Lower lobe of right lung (tissue), 2 donors: ENCODE measurements at places on chromosomes 16 and 17. TPM values are rescaled to one million over a fixed set of nuclear protein-coding genes. Genes with fewer than 3 reads are reported as not detected.
A peak's percentile ranks its signal among the peaks of the same experiment; 100 is the strongest.

The IFI35 gene
- total RNA-seq, result 61.5 TPM

The PDILT gene
- total RNA-seq, result not detected

The EFCAB5 gene
- total RNA-seq, result 1.8 TPM

The ANKS3 gene
- total RNA-seq, result 20.6 TPM

The ZDHHC1 gene
- 18.9 TPM for total RNA-seq

The SEZ6L2 gene
- 10.7 TPM for total RNA-seq

The GAS2L2 gene
- total RNA-seq, result 3.1 TPM

The MAP2K6 gene
- 6.3 TPM for total RNA-seq

DNA sequence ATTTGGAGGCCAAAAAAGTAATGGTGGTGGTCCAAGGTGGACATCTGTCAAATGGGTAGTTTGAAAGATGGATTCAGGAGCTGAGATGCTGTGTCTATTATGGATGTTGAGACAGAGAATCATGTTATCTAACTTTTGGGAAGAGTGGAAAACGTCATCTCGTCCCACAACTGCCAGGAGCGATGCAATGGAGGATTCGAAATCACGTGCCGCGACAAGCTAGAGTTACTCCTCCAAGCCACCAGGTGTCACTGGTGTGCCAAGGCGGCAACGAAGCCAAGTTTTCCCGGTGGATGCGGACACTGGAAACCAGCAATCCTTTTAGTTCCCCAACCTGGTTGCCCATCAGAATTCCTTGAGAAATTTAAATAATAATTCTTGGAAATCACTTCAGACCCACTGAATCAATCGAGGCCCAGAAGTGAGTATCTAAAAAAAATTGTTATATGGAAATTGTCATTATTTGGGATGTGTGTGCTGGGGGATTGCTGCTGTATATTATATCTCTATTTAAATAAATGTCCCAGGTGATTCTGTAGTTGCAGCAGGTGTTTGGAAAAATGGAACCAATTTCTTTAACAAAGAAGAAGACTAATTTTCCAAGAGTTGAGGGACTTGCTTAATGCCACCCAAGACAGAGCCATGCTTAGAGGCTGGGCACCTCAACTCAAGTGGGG is 206.1 kb downstream of the HAPSTR1 start:
- H3K27me3 ChIP-seq, result no peaks in the 10 kb centered on the region
- no peak overlapping the region for H3K4me3 ChIP-seq
- H3K27ac ChIP-seq, result no peak overlapping the region
- H3K4me1 ChIP-seq, result no peaks in the 10 kb centered on the region

- no peaks in the 10 kb centered on the region for H3K27me3 ChIP-seq
- DNase-seq, result no peak
- H3K4me3 ChIP-seq, result no peak overlapping the region
- no peaks in the 10 kb centered on the region for H3K36me3 ChIP-seq
- no peaks in the 10 kb centered on the region for H3K4me1 ChIP-seq
These were observed 179.1 kb upstream of the CACNG5 start for GRCh38 chr17:66655861-66656260.

DNA sequence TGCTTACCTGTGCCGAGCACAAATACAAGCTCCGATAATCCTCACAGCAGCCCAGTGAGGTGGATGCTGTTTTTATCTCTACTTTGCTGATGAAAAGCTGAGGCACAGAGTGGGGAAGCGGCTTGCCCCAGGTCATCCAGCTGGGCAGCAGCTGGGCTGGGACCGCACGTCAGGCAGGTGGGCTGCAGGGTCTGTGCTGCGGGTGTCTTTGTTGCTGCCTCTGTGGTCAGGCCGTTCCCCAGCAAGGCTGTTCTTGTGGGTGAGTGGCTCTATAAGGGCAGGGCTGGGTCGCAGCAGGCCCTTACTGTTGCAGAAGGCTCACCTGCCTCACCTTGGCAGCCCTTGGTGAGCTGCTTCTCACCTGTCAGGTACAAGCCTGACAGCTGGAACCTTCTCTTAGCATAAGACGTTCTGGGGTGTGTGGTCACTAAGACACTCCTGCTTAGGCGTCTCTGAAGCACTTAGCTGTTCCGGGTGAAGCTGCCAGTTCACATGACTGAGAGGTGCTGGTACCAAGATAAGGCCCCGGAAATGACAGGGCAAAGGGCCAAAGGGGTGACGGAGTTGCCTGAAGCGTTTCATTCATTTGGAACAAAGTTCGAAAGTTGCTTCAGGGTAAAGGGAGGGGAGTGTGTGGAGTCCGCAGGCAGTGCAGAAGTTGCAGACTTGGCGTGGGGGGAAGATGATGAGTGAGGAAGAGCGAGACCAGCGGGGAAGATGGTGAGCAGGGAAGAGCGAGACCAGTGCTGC is 17.4 kb downstream of the IRF8 start:
- peaks cover 22% of the 10 kb centered on the region for H3K36me3 ChIP-seq
- DNase-seq, result peak; percentile 90
- H3K4me3 ChIP-seq, result no peak overlapping the region
- no peaks in the 10 kb centered on the region for H3K27me3 ChIP-seq

DNA sequence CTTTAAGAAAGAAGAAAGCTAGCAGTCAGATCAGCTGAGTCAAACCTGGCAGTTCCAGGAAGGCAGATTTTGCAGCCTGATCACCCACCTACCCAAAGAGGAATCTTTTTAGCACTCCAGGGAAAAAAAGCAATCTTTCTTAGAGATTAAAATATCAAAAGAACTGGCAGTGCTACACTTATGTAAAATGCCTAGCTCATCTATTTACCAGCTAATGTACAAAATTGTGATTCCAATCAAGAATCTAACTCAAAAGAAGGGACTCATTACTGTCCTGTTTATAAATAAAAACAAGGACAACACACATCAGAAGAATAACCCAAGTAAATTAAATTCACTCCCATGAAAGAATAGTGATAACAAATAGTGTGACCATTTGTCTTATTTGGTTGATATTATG is 222.4 kb upstream of the ERCC4 start:
- H3K36me3 ChIP-seq, result no peaks in the 10 kb centered on the region
- H3K27ac ChIP-seq, result no peak overlapping the region
- no peak for DNase-seq
- no peak overlapping the region for H3K4me3 ChIP-seq
- H3K27me3 ChIP-seq, result no peaks in the 10 kb centered on the region

DNA sequence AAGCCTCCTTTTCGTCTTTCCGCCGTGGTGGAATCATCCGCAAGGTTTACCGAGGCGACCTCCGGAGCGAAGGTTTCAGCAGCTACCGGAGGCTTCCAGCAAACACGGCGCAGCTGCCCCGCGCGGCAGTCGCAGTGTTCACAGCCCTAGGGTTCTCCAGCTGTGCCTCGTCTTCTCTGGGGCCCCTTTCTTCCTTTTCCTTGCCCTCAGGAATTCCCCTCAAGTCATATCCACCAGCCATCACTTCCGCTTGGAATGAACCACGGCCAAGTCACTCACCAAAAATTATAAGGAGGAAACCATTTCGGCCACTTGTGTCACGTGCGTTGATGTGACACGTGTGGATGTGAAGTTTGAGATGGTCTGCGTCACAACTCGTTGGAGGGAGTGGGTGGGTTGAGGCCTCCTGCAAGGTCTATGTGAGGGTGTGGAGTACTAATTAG is 636 bp upstream of the ERN1 start:
- peak overlapping the region; percentile 81 for H3K4me3 ChIP-seq
- no peaks in the 10 kb centered on the region for H3K27me3 ChIP-seq
- H3K4me1 ChIP-seq, result peaks cover 34% of the 10 kb centered on the region
- no peaks in the 10 kb centered on the region for H3K36me3 ChIP-seq
- DNase-seq, result peak; percentile 61

DNA sequence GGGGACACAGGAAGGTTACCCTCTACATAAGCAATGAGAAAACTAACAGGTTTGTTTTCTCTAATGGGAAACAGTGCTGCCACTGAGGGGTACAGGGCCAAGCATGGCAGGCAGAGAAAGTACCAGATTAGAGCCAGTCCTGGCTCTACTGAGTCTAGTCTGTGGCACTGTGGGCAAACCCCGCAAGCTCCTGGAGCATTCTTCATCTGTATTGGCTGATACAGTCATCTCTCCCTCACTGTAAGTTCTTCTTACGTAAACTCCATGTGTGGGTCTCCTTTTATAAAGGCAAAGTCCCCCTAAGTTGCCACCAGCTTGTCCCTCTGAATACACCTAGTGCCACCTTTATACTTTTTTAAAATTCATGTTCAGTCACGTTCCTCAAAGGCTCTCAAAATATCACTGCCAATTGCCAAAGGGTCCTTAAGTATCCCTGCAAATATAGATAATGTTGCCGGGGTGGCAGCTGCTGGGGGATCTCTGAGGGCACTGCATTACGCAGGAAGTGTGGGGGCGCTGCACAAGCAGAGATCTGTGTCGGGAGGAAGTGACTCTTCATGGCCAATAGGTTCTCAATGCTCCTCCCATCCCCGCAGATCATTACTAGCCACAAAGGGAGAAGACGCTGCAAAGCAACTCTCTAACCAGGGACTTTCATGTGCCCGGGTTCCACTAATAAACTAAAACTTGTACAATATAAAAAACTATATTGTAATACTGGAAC is 18.8 kb downstream of the XPO6 start:
- no peaks in the 10 kb centered on the region for H3K27me3 ChIP-seq
- peaks cover 56% of the 10 kb centered on the region for H3K4me1 ChIP-seq
- DNase-seq, result peak; percentile 58
- peak overlapping the region; percentile 69 for H3K27ac ChIP-seq
- H3K4me3 ChIP-seq, result peak overlapping the region; percentile 1

DNA sequence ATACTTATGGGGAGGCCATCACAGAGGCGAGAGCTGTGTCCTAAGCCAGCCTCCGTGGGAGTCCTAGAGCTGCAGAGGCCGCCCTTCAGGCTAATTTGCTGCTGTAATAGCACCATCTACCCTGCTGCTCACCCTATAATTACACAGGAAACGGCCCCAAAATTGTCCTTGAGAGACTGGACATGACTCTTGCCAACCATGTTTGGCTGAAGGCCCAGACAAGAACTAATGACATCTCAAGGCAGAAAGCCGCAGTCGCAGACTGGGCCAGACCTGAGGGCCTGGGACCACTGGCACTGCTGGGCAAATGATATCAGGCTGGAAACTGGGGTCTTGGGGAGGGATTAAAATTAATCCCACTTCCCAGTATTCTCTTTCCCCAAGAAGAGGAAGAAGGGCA is 24.1 kb downstream of the PSMD7 start:
- DNase-seq, result no peak
- peaks cover 6% of the 10 kb centered on the region for H3K4me1 ChIP-seq
- peaks cover 12% of the 10 kb centered on the region for H3K36me3 ChIP-seq
- H3K4me3 ChIP-seq, result no peak overlapping the region

DNA sequence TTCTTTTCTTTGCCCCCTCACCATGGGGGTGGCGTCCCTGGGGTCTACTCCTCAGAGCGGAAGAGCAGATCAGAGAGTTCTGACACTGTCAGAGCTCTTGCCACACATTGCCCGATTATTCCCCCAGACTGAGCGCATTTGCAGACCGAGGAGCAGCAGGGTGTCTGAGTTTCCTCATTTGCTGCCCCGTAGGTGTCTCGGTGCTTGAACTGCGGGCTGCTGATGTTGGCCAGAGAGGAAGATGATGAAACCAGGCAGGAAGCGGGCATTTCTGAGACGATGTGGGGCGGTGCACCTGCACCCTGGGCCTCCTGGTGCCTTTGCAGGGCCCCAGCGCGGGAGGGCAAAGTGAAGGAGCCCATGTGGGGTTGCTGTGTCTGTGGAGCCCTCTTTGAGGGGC is 55.2 kb downstream of the ARSG start:
- H3K4me3 ChIP-seq, result peak overlapping the region; percentile 1
- peaks cover 30% of the 10 kb centered on the region for H3K4me1 ChIP-seq
- peak; percentile 71 for DNase-seq
- no peaks in the 10 kb centered on the region for H3K27me3 ChIP-seq

DNA sequence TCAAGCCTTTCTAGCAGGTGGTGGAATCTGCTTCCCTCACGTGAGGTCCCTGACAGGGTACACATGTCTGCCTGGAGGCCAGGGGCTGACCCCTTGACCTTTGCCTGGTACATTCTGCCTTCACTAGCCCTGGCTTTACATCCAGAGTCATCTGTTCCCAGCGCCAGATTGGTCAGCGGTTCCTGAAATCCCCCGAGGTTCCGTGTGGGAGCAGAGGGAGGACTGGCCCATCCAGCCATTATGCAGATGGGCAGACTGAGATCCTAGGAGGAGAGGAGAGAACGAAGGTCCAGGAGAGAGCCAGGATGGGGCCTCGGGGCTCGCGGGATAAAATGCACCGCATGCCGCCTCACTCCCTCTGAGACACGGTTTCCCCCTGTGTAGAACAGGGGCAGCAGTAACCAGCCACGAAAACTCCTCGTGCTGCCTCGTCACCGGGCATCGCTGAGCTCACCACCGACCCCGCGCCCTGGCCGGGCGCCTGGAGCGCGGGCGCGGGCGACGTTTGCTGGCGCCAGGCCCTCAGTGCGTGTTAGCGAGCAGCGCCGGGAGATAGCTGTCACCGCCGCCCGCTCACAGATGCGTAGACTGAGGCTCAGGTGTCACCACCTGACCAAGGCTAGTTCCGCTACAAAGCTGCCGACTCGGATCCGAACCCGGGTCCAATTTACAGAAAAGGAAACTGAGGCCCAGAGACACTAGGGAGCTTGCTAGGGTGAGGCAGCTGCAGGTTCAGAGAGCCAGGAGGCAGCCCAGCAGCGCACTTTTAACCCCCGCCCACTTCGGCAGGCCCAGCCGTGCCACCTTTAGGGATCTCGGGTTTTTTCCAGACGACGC is 811 bp upstream of the MAP2K3 start:
- peak overlapping the region; percentile 96 for H3K4me3 ChIP-seq
- no peak for DNase-seq
- H3K4me1 ChIP-seq, result peaks cover 52% of the 10 kb centered on the region
- no peaks in the 10 kb centered on the region for H3K27me3 ChIP-seq
- no peaks in the 10 kb centered on the region for H3K36me3 ChIP-seq
- peak overlapping the region; percentile 95 for H3K27ac ChIP-seq

GRCh38 chr17:27503611-27504010 is 47.4 kb downstream of the KSR1 start:
- H3K4me1 ChIP-seq, result peaks cover 27% of the 10 kb centered on the region
- DNase-seq, result no peak
- no peak overlapping the region for H3K4me3 ChIP-seq
- no peaks in the 10 kb centered on the region for H3K36me3 ChIP-seq
- no peaks in the 10 kb centered on the region for H3K27me3 ChIP-seq
- H3K27ac ChIP-seq, result no peak overlapping the region

GRCh38 chr17:31534223-31534888 is 142.9 kb downstream of the RAB11FIP4 start:
- H3K36me3 ChIP-seq, result peaks cover 23% of the 10 kb centered on the region
- DNase-seq, result no peak
- no peaks in the 10 kb centered on the region for H3K27me3 ChIP-seq
- no peaks in the 10 kb centered on the region for H3K4me1 ChIP-seq
- H3K4me3 ChIP-seq, result no peak overlapping the region

DNA sequence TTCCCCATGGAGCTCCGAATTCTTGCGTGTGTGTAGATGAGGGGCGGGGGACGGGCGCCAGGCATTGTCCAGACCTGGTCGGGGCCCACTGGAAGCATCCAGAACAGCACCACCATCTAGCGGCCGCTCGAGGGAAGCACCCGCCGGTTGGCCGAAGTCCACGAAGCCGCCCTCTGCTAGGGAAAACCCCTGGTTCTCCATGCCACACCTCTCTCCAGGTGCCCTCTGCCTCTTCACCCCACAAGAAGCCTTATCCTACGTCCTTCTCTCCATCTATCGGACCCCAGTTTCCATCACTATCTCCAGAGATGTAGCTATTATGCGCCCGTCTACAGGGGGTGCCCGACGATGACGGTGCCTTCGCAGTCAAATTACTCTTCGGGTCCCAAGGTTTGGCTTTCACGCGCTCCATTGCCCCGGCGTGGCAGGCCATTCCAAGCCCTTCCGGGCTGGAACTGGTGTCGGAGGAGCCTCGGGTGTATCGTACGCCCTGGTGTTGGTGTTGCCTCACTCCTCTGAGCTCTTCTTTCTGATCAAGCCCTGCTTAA is 617 bp upstream of the SENP3 start:
- H3K36me3 ChIP-seq, result peaks cover 39% of the 10 kb centered on the region
- peak overlapping the region; percentile 95 for H3K27ac ChIP-seq
- DNase-seq, result peak; percentile 95
- H3K4me1 ChIP-seq, result peaks cover 72% of the 10 kb centered on the region
- H3K4me3 ChIP-seq, result peak overlapping the region; percentile 94
- H3K27me3 ChIP-seq, result no peaks in the 10 kb centered on the region
